ENCODE measurements at places on chromosomes 12 and 14. TPM values are rescaled to one million over a fixed set of nuclear protein-coding genes. Genes with fewer than 3 reads are reported as not detected.

DNA sequence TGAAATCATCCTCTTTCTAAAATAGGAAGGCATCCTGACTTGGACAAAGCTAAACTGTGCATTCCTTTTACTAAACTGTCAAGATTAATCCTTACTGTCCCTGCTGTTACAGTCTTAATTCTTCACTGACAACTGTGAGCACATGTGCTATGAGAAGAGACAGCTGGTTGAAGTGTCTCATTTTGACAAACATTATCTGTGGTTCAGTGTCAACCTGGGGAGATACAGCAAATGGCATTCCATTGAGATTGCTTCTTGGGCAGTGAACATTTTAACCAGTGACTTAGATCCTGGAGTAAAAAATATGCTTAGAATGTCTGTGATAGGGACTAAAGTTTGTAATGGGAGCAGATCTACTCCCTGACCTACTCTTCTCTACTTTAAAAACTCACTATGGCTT lies 552.6 kb upstream of the ATP2B1 start:
- DNase-seq: no peak

Gene HNRNPA1
- total RNA-seq: 2,849 TPM

- no peak for DNase-seq
Measured at GRCh38 chr12:71008616-71009015, 88.1 kb upstream of the PTPRR start.

DNA sequence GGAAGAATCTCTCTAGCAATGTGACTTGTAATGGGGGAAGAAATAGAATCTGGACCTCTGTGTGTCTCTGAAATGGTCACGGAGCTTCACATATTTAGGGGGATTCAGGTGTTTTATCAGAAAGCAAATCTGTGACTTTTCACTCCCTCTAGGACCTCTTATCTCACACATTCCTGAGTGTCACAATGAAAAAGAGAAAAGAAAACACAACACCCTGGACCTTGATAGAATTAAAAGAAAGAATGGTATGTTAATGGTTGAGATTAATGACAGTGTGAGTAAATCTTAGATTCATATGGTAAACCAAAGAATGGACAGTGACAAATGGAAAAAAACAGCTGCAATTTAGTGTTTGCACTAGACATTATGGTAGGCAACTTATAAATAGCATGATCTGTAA lies 68.5 kb downstream of the PKP2 start:
- DNase-seq: no peak

Gene KRT1
- 0.37 TPM for total RNA-seq

Gene ANKS1B
- 0.16 TPM for total RNA-seq
